ENCODE measurements at places on chromosomes 5 and 9. TPM values are rescaled to one million over a fixed set of nuclear protein-coding genes. Genes with fewer than 3 reads are reported as not detected.

DNA sequence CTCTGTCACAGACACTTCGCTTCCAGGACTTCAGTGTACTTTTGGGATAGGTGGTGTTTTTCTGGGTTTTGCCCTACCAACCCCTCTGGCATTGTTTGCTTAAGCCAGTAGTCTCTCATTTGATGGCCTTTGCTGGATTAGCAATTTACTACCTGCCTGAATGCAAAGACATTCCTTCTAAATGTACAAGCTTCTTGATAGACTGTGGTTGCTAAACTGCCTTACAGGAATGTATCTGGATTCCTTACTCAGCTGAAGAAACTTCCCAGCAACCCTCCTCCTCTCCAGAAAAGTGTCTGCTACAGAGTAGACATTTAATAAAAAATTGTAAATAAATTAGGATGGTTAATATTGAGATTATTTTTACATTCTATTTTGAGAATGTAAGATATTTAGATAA, 1916.7 kb downstream of the EFNA5 start:
- DNase-seq: no peak

- DNase-seq: no peak
Measured at GRCh38 chr5:76999451-76999850, 30.8 kb upstream of the AGGF1 start.

- DNase-seq: no peak
Measured at GRCh38 chr5:34510002-34510401, 146.1 kb upstream of the RAI14 start.

GRCh38 chr9:93658184-93658925, 82.0 kb downstream of the PHF2 start:
- DNase-seq: peak; percentile 7

TGFBI gene
- 35.4 TPM for total RNA-seq

DNA sequence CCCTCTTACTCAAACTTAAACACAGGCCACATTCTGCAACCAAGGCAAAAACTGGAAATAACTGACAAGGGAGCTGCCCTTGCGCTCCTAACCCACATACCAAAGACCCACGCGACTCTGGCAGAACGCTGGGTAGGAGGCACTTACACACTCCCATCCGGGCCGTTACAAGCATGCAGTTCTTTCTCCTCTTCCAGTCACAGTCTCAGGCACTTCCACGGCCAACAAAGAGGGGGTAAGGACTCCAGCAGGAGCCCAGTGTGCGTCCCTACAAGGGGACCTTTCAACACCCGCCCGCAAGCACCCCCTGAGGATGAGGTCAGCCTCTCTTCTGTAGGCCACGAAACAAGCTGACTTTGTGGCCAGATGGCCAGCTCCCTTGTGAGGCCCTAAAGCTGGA, 57.4 kb downstream of the SERINC5 start:
- peak; percentile 44 for DNase-seq

DNA sequence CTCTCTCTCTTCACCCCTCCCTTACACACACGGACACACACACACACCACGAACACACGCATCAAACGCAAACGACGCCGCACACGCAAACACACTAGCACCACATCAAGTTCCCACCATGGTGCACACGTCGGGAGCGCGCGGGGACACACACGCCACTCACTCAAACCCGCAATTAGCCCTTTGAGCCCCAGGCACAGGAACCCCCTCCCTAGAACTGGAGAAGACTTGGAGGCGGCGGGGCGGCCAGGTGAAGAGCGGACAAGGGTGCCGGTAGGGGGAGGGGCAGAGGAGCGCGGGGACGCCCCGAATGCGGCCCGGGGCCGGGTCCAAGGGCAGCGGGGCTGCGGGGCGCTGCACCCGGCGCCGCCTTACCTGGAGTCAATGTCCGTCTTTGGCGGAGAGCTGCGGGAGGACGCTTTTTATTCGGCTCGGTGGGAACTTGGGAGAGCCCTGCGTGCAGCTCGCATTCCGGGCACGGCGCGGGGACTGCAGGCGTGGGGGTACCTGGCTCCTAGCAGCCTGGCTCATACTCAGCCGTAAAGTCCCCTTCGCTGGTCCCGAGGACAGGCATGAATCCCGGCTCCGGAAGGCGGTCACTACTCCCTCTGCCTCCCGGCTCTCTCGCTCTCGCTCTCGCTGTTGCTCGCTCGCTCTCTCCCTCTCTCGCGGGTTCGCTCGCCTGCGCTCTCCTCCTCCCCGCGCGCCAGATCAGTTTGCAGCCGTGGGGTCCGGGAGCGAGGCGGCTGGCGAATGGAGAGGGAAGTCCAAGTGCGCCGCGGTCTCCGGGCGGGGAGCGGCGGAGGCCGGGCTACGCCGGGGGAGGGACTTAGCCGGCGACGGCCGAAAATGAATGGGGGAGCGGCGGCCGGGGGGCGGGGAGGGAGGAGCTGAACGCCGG, at the start of gene BRINP1:
Gene BRINP1, minus strand, starts transcription at position 755 of the 901 bp plus-strand sequence. CDS start 56,080 bp downstream, outside the sequence.
- DNase-seq: peak; percentile 15

GRCh38 chr9:134158753-134159392, 5.5 kb downstream of the RNU6ATAC start:
- DNase-seq: no peak

CDH9 gene
- total RNA-seq: not detected

DNA sequence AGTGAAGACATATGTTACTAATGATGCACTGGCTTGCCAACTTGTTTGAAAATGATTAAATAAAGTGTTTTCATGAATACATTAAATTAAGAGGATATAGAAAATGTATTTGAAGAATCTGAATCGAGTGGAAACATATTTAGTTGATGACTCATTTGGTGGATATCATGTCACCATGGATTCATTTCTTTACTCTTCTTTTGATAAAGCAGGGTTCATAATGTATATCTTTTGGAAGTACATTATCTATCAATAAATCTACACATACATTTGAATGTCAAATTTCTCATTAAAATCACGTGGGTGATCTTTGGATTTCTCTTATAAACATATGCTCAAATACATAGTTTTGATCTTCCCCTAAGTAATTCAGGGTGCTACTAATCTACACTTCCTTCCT, 1148.1 kb upstream of the ACO1 start:
- no peak for DNase-seq

DNA sequence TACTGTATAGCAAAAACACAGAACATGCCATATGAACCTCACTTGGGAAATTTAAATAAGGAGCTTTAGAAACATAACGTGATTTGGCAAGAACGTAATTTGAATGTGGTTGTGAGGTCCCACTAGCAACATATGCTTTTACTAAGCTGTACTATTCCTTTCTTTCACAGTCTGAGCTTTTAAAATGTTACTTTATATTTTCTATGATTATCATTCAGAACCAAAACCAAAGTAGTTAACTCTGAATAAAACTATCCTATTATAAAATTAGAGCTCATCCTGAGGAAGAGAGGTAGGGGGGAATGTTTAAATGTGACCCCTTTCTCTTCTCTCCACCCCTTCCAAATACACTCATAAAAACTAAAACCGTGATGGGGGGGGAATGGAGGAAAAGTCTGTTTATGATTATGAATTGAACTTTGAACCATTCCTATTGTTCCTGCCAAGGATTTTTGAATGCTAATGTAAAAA, 435.7 kb downstream of the NFIB start:
- no peak for DNase-seq

GRCh38 chr5:73619606-73620333, 6.2 kb upstream of the ARHGEF28 start:
- DNase-seq: no peak

- DNase-seq: no peak
Measured at GRCh38 chr5:102539562-102539961, 40.8 kb upstream of the SLCO6A1 start.

DNA sequence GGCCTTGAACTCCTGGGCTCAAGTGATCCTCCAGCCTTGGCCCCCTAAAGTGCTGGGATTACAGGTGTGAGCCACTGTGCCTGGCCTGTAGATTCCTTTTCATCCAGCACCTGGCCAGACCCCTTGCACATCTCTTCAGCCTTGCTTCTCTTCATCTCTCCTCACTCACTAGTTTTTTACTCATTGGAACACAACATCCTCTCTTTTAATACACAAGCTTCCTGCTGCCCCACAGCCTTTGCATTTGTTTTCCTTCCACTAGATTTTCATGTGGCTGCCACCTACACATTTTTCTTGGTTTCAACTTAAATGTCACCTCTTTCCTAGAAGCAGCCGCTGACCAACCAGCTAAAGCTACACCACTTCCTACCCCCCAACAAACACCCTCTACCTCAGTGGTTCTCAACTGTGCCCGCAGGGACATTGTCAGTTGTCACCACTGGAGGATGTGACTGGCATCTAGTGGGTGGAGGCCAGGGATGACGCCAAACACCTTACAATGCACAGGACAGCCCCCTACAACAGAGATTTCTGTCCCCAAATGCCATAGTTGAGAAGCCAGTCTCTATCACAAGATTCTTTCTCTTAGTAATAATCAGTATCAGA, 33.7 kb downstream of the HAVCR1 start:
- no peak for DNase-seq

- DNase-seq: no peak
Measured at GRCh38 chr5:38473008-38473407, 83.4 kb downstream of the LIFR start.

ORM2 gene
- total RNA-seq: not detected

DNA sequence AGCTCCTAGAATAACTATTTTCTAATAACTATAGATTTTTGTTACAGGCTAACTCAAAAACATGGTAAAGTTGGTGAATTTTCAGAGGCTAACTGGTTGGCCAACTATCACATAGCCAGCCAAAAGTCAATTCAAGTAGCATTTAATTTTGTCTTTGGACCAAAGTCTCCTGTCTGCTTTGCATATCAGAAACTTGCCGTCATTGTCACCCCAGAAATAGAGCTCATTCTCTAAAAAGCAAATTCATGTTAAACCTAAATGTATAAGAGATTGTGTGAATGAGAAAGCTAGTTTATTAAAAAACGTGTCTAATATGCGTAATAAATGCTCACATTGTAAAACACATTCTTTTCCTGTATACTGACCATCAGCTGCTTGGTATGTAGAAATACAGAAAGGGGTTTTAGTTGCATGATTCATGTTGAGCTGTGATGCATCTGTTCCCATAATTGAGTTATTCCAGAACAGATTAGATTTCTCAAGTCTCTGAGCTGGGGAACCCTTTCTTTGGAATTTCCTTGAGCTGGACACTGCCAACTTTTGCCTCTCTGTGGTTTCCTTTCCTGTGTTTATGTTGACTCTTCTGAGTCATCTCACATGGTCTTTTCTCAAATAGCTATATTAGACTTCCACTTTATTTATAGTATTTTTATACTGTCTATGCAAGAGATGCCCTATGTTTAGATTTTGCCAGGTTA, 7.3 kb downstream of the SRFBP1 start:
- DNase-seq: no peak

- no peak for DNase-seq
Measured at GRCh38 chr5:133763744-133764143, 151.4 kb upstream of the FSTL4 start.

FCN2 gene
- total RNA-seq: 0.46 TPM

DNA sequence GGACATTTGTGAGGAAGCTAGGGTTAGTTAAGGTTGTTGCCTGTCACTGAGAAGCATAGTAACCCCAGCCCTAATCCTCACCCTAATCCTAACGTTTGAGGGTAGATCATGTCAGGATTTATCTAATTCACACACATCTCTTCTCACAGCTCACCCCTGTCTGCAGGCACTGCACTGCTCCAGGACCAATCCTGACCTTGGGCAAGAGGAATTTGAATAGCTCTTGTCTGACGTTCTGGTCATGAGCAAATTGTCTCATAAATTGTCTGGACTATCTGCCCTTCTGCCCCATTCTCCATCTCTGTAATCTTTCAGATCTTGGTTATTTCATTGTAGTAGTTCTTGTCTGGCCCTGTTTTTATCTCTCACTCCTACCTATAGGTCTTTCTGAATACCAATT, 18.7 kb downstream of the CRHBP start:
- no peak for DNase-seq

DNA sequence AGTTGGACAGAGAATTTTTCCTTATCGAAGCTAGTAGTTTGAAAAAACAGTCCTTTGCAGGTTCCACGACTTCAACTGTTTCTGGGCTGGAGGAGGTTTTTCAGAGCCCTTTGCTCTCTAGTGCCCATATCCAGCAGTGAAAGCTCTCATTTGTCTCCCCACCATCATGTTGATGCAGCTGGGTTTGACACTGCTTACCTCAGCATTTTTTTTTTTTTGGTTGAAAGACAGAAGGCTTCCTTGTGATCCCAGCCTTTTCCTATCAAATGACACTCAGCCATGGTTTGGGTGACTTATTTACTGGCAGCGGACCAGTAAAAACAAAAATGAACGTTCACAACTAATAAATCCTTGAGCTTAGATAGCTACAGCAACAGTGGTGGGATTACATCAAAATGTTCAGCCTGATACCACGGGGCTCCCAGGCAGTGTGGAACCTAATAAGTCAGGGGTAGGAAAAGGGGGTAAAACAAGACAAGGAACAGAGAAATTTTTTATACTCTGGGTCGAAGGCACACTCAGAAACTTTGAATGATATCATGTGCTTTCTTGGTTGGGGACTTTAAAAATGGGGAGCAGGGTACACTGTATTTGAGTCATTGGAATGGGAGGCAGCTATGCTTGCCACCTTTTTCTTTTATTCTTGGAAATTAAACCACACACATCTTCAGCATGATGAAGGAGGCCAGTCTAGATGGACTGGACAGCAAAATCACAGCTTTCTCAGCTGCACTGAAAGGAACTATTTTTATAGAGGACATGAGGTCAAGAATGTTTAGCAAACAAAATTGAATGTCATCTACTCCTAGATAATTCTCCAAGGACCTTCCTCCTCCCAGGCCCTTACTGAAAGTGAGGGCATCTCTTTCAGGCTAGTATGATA, 308.9 kb upstream of the MPDZ start:
- peak; percentile 48 for DNase-seq

DNA sequence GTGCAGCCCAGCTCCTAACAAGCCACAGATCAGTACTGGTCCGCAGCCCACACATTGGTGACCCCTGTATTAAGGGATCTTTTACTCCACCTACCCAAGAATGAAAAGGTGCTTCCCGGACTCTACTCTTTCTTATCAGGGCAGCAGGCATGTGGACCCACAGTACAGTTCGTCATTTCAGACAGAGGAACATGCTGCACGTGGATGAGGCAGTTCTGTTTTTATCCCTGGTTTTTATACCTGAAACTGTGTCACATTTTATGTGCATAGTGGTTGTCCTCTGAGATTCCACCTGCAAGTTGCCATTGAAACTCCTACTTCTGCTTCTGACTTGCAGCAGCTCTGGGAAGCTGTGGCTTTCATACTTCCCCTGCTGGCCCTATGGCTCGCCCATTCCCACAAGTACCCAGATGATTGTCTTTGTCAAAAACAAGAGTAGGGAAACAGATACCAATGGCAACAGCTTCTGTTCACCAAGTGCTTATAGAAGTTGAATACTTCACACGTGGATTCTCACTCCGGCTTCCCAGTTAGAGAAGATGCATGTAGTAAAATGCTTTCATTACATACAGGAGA, 208.0 kb downstream of the TRIO start:
- DNase-seq: no peak

GRCh38 chr5:140358738-140359310, 1.2 kb upstream of the SLC4A9 start:
- no peak for DNase-seq
